ENCODE measurements at places on chromosomes 6 and 20.

GRCh38 chr6:103105686-103106085 is 1712.2 kb downstream of the GRIK2 start:
- no peak for DNase-seq

- no peak for DNase-seq
Observed at GRCh38 chr20:24658920-24659660, 189.7 kb downstream of the SYNDIG1 start.

GRCh38 chr6:132168961-132169360 is 217.8 kb upstream of the CCN2 start:
- no peak for DNase-seq

GRCh38 chr6:95503568-95503967 is 73.8 kb upstream of the MANEA start:
- DNase-seq: no peak

DNA sequence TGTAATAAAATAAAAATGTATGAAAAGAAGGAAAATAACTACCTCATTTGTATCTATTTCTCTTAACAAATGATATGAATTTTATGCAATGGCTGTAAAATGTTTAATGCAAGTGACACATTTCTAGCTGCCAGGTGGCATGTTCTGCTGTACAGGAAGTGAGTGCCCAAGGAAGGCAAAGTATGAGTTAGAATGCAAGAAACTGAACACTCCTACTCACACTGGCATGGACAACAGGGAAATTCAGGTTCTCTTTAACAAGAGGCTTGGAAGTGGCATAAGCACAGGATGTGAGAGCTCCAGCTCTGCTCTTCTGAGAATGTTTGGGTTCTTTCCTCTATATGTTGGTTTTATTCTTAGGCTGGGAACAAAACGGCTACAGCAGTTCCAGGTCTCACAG is 20.4 kb upstream of the LAMA4 start:
- DNase-seq: no peak

GRCh38 chr6:1903780-1904465 is 294.2 kb downstream of the FOXC1 start:
- no peak for DNase-seq

DNA sequence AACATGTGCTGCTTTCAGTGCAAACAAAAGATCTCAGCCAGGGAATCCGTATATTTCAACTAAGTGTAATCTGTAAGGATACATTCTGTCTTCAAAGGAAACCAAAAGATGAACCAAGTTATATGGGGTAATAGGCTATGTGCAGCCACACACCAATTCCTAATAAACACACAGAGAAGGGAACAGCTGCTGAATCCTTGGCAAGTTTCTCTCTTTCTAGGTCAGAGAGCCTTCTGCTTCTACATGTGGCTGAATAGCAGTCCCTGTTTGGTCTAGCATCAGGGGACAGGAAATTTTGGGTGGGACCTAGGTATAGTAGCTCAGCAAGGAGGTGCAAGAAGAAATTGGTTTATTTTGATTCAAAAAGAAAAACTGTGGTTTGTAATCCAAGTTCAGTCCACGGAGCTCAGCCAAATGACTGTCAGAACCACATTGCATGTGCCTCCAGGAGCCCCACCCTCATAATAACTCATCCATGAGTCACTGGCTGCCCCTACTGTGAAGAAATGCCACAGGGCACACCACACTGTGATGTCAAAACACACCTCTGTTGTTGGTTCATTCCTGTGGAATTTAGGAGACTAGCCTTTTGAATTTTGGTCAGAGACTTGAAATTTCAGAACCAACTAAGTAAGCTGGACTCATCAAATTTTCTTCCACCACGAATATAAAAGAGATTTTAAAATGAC is 21.1 kb downstream of the SPTLC3 start:
- peak; percentile 84 for DNase-seq

DNA sequence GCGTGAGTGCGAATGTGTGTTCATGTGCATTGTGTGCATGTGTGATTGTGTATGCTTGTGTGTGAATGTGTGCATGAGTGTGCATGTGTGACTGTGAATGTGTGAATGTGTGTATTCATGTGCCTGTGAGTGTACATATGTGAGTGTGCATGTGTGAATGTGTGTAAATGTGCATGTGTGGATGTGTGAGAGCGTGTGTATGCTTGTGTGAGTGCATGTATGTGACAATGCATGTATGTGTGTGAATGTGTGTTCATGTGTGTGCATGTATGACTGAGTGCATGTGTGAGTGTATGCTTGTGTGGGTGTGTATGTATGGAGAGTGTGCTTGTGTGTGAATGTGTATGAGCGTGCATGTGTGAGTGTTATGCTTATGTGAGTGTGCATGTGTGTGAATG is 77.4 kb downstream of the SMOC2 start:
- DNase-seq: no peak

DNA sequence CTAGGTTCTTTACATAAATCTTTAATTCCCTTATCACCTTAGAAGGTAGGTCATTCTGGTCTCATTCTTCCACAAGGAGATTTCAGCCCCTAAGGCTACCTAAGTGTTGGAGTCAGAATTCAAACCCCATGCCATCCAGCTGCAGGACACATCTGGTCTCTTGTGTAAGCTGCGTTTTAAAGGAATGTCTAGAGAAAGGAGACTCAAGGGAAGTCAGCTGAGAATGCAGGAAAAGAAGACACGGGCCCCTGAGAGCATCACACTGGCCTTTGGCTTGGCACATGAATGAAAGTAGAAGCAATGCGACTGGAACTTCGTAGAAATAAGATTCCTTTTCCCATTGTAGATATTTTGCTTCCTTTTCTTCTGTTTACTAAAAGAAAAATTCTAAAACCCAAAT is 76.7 kb upstream of the SYNJ2 start:
- no peak for DNase-seq

DNA sequence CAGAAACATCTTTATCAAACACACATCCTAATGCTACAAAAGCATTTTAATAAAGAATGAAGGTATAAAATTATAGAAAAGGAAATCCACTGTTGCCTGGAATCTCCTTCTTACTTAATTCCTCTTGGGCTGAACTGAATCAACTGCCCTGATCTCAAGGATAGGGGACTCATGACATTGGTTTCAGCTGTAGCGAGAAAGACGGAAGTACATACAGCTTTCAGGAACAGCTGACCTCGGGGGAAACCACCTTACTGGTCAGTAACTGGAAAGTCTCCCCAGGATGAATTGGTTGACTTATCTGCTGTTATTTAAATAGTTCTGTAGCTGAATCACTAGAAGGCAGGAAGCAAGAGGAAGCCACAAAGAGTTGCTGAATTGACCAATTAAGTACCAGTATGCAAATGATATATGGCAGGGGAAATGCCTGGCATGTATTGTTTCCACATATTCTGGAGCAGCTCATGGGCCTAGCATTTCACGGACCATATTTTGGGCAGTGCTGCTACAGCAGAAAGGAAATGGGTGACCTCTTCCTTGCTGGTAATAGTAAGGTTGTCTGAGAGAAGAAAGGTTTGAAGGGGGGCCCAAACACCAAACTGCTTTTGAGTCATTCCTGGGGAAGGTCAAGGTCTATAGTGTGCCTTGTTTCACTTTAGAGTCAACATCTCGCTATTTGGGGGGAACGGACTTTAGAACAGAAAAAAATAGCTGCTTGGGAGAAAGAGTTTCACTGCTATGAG is 43.7 kb upstream of the MAP7 start:
- DNase-seq: peak; percentile 100

- peak; percentile 60 for DNase-seq
Observed at GRCh38 chr6:43334466-43335095, 26.0 kb upstream of the CRIP3 start.

- peak; percentile 36 for DNase-seq
Observed at GRCh38 chr20:3313683-3314065, 74.7 kb upstream of the SLC4A11 start.

DNA sequence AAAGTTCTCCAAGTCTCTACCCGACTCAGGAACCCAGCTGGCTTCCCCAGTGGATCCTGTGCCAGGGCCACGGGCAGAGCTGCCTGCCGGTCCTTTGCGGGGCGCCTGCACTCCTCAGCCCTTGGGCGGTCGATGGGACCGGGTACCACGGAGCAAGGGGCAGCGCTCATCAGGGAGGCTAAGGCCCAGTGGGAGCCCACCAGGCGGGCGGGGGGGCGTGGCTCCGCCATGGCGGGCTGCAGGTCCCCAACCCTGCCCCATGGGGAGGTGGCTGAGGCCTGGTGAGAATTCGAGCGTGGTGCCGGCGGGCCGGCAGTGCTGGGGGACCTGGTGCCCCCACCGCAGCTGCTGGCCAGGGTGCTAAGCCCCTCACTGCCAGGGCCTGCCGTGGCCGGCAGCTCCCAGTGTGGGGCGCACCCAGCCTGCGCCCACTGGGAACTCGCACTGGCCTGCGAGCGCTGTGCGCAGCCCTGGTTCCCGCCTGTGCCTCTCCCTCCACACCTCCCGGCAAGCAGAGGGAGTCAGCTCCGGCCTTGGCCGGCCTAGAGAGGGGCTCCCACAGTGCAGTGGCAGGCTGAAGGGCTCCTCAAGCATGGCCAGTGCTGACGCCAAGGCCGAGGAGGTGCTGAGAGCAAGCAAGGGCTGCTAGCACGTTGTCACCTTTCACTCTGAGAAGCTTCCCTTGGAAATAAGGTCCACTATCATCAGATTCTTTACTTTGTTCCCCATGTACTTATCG is 14.8 kb upstream of the ELOVL5 start:
- no peak for DNase-seq

- DNase-seq: no peak
Observed at GRCh38 chr6:52560462-52560861, 16.4 kb downstream of the TRAM2 start.

- no peak for DNase-seq
Observed at GRCh38 chr20:3714092-3714491, 1.7 kb upstream of the SIGLEC1 start.

DNA sequence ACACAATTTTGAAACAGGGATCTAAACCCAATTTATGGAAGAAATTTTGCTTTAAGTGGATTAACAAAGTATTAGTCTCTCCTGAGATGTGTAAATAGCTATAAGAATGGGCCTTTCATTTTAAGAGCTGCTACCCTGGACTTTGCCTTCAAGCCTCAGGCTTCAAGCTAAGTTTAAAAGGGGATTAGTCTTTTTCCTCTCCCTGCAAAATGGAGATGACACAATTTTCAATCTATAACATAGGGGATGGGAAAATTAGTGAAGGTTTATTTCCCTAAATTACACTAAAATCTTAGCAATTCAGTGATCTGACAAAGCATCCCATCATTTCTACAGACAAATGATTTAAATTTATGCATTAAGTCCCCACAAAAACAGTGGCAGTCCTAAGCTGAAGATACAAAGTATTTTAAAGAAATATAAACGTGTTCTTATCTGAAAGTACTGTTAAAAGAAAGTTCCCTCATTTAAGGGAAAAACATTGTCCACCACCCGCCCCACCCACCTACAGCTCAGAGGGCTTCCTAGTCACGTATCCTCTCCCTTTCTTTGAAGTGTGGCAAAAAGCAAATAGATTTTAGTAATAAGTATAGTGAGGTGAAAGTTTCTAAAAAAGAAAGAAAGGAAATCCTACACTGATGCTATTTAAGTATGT is 14.5 kb downstream of the ARHGAP18 start:
- no peak for DNase-seq

DNA sequence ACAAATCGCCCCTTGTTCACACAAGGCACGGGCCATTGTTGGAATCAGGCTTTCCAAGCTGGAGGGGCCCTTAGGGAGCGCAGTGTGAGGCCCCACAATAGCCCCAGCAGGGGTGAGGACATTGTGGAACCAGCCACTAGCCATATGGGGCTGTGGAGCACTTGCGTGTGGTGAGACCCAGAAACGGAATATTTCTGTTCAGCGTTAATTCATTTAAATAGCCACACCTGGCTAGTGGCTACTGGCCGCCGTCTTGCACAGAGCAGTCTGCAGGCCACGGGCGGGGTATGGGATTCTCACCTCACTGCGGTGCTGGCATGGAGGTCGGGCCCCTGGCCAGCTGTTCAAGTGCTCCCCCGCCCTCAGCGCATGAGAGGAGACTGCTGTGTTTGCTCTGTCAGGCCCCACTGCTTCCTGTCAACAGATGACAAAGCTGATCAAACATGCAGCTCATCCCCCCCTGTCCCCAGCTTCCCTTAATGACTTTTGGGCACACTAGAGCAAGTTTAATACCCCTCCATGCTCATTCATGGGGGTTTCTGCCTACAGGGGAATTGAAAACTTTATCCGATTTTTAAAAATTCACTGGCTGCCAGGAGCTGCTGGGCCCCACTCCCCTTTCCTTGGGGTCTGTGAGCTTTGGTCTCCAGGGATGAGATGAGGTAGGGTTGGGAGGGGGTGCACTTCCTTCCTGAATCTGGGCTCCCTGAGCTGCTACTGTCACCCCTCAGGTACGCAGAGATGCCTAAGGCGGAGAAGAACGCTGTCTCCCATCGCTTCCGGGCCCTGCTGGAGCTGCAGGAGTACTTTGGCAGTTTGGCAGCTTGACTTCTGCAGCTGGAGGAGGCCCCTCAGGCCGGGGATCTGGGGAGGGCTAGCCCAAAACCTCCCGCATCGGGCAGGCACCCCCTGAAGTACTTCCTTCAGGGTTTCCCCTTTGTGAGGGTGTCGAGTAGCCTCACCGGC is 13.6 kb downstream of the ITPA start:
- no peak for DNase-seq

DNA sequence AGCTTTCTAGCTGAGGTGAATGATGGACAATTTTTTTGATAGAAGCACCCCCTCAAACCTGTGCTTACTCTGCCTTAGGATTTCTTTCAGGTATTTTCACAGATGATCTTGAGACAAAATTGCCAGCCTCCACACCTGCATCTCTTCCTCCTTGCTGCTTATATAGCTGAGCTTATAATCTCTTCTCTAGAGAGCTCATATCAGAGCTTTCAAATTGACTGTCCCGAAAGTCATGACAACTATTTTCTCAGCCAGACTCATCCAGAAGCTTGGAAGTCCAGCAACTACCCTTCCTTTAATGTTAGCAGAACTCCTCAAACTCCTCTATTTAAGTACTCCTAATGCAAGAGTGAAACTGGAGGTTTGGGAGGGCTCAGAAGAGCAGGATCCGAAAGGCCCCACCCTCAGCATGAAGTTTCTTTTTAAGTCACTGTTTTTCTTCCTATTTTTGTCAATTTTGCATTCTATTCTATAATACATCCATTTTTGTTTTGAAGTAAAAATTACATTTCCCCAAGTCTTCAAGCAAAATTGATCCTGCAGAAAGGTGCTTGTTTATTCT is 12.7 kb downstream of the CGA start:
- DNase-seq: no peak

GRCh38 chr20:62652041-62652893 is 10.0 kb downstream of the SLCO4A1 start:
- DNase-seq: peak; percentile 99

All from amniotic epithelial cell (primary cell).